Uterine smooth muscle cell (primary cell): ENCODE measurements at places on chromosomes 1 and 21. TPM values are rescaled to one million over a fixed set of nuclear protein-coding genes. Genes with fewer than 3 reads are reported as not detected.

HTR6 gene
- under 0.01 TPM in 1 of 2 replicates, not detected in the other for total RNA-seq

CR1L gene
- total RNA-seq: not detected in 2 replicates

PDZK1IP1 gene
- total RNA-seq: not detected in 2 replicates

PGLYRP4 gene
- total RNA-seq: not detected in 2 replicates

AMIGO1 gene
- total RNA-seq: 0.77 and 2.5 TPM in 2 replicates

SFPQ gene
- total RNA-seq: 214 and 311 TPM in 2 replicates

ADGRL2 gene
- 9.6 and 14.6 TPM in 2 replicates for total RNA-seq

EFNA1 gene
- total RNA-seq: 0.22 and 0.75 TPM in 2 replicates
